ENCODE measurements at places on chromosomes 16 and 17.

- DNase-seq, result no peak
Measured at GRCh38 chr17:17411692-17412091, 65.1 kb upstream of the MED9 start.

- no peak for DNase-seq
Measured at GRCh38 chr16:56093055-56093454, 98.2 kb upstream of the GNAO1 start.

- peak; percentile 62 for DNase-seq
Measured at GRCh38 chr16:85986931-85987749, 88.2 kb downstream of the IRF8 start.

DNA sequence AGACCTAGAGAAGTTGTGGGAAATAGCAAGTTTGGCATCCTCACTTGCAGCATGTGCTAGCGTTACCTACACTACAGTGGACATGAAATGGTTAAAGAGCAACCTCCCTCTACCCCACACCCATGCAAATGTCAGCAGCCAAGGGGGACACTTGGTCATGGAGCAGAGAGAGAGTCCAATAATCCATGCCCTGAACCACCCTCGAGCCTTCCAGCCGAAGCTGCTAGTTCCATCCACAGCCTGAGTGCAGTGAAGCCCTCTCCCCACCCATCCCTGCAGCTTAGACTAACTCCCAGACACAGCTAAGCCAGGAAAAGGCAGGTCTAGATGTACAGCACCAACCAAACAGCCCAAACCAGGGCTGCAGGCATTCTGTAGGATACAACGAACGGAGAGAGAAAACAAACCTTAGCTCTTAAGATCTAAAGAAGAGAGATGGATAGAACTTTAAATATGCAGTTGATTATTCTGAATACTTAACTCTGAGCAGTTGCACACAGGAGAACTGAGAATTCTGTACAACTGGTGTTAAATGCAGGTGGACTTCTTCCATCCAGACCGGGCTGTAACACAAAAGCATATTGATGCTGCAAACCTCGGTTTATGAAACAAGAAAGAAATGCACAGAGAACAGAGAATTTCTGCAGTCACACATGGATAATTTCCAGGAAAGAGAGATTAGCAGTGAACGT is 93.8 kb downstream of the SALL1 start:
- DNase-seq, result no peak

DNA sequence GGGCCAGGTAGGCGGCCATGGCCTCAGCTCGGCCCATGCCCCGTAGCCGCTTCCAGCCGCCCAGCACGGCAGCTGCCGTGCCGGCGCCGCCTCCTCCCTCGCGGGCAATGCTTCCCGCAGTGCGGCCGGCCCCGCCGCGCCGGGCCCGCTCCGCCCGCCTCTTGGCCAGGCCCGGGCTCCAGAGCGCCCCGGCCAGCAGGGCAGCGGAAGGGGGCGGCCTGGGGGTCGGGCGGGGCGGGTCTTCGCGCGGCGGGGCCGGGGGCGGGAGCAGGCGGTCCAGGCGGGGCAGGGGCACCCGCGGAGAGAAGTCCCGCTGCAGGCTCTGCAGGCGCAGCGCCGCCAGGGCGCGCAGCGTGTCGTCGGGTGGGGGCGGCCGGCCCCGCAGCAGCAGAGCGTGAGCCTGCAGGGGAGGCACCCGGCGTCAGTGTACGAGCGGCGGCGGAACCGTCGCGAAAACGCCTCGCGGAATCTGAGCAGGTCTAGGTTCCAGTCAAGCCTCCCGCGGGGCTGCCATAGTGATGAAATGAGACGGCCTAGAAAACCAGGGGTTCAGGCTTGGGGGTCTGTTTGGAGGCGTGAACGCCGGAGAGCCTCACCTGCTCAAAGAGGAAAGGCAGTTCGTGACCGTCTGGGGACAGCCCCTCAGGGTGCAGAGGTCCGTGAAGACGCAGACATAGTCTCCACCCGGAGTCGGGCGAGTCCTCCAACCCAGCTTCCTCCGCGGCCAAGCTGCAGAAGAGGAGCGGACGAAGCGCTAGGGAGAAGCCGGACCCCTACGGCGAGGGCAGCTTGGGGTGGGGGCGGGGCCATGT is 6.6 kb downstream of the PLEKHH3 start:
- DNase-seq, result peak; percentile 30

GRCh38 chr17:43999024-43999423 is 5.4 kb upstream of the NAGS start:
- DNase-seq, result no peak

GRCh38 chr16:89049484-89050118 is 44.1 kb upstream of the ACSF3 start:
- DNase-seq, result no peak

DNA sequence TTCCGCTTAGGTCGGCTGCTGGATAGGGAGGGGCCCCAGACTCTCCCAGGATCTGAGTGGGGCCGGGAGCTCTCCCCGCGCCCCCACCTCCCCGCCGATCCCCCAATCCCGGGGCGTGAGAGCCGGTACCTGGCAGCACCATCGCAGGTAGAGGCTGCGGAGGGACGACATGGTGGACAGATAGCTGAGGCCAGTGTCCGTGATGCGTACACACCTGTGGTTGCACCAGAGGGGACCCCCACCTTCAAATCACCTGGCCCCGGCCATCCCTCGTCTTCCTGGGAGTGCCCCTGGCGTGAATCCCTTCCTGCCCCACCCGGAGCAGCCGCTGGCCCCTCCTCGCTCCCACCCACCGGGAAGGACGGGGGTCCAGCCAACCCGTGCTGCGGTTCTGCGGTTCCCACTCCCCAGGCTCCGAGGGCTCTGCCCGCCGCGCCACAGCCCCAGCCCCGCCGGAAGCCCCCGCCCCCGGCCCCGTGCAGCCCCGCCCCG is 4.7 kb upstream of the WDR24 start:
- DNase-seq, result no peak

GRCh38 chr16:80164966-80165550 is 375.7 kb upstream of the DYNLRB2 start:
- no peak for DNase-seq

- DNase-seq, result no peak
Measured at GRCh38 chr17:73172252-73172651, 7.4 kb downstream of the SSTR2 start.

DNA sequence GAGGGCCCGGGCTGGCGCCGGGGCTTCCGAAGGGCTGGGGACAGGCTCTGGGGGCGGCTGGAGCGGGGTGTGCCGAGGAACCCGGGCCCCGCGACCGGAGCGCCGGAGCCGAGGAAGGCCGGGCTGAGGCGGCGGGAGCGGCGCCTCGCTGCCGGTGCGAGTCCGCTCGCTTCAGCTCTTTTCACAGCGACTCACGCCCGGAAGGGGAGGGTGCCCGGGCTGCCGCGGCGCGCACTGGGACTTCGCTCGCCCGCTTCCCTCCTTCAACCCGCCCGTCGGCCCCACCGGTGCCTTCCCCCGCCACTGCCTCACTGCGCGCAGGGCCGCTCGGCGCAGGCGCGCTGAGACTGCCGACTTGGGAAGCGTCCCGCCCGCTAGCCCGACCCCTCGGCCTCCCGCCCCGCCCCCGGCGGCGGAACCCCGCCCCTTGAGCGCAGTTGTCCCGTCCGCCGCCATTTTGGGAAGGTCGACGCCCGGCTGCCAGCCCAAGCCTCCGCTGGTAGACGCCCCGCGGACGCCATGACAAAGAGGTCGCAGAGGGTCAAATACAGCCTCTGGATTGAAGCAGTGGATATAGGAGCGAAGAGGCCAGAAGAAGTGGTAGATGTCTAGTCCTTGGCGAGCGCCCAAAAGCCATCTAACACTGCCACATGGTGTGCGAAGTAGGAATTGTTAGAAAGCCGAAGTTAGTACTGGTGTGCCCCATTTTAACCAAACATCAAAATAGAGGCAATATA is at the start of gene UBE2G1:
Gene UBE2G1, minus strand, starts transcription at position 349 of the 737 bp plus-strand sequence. CDS start 359 bp downstream, outside the sequence.
- peak; percentile 99 for DNase-seq

- DNase-seq, result no peak
Measured at GRCh38 chr17:77271411-77271810, 130.6 kb downstream of the SEC14L1 start.

GRCh38 chr16:72983241-72983640 is 64.7 kb downstream of the ZFHX3 start:
- no peak for DNase-seq

DNA sequence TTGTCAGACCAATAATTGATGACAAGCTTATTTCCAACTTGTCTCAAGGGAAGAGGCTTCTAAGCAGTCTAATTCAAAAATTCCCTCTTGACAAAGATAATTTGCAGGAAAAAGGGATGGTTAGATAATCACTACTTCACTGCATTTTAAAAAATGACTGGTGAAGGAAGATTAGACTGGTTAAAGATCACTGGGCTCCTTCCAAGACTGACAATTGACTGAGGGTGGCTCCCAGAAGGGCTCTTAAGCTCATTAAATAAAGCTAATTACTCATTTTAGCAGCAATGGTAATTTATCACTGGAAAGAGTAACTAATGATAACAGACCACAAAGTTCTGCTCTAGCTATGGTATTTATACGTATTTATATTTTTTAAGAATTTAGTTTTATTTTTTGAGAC is 4.4 kb upstream of the HEATR3 start:
- no peak for DNase-seq

GRCh38 chr17:44207743-44208142 is 8.1 kb upstream of the ATXN7L3 start:
- DNase-seq, result no peak

- DNase-seq, result no peak
Measured at GRCh38 chr16:77905374-77905920, 116.9 kb upstream of the CLEC3A start.

DNA sequence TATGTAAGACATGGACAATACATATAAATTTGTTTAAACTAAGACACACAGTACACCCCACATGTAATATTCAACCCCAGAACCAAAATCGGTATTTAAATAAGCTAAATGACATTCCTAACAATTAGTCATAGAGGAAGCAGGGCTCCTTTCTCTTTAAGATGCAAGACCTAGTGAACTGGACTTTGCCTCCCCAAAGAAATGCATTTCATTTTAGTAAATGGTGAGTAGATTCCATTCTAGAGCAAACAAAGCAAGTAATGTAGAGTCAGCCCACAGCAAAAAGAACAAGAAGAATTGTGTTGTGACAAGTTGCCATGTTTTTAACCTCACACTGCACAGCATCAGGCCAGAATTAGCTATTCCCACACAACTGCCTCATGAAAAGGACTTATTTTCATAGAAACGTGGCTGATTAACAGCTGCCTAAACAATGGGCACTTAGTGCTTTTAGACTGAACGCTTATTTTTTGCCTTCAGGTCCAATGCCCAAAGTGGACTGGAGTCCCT is 14.4 kb downstream of the DNAJC7 start:
- DNase-seq, result no peak

All from stimulated activated CD4-positive, alpha-beta T cell treated with anti-CD3 and anti-CD28 coated beads, Interleukin-1b, Interleukin-23, amount 100 ng/mL, for 4 hours (primary cell).